Tongue (tissue), 3 donors: ENCODE measurements at places on chromosomes 1 and 21. TPM values are rescaled to one million over a fixed set of nuclear protein-coding genes. Genes with fewer than 3 reads are reported as not detected.
A peak's percentile ranks its signal among the peaks of the same experiment; 100 is the strongest.

Gene GRIK3
- total RNA-seq, result 3.2 TPM

Gene KCNC4
- total RNA-seq, result 5.3 TPM

Gene RGS8
- 0.10 TPM for total RNA-seq

Gene MAP3K21
- total RNA-seq, result 1.4 TPM

Gene LCE3D
- not detected for total RNA-seq

Gene TOR1AIP1
- 95.2 TPM for total RNA-seq

Gene VCAM1
- total RNA-seq, result 40.3 TPM

Gene DAB1
- total RNA-seq, result 2.5 TPM

Gene CFHR1
- not detected for total RNA-seq

Gene DIO1
- not detected for total RNA-seq

- no peak for DNase-seq
Observed at GRCh38 chr21:15820852-15821379, 91.1 kb downstream of the USP25 start.

GRCh38 chr1:23273450-23274133 lies 56.3 kb upstream of the HTR1D start:
- DNase-seq, result peak; percentile 24

GRCh38 chr1:211701733-211702132 lies 26.3 kb upstream of the NEK2 start:
- no peak for DNase-seq

DNA sequence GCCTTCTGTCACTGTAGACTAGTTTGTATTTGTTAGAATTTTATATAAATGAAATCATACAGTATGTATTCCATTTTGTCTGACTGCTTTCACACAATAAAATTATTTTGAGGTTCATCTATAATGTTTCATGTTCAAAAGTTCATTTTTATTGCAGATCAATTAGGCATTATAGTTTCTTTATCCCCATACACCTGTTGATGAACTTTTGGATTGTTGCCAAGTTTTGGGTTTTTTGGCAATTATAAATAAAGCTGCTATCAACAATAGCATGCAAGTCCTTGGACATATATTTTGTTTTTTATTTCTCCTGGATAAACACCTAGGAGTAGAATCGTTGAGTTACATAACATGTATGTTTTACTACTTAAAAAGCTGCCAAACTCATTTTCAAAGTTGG lies 47.1 kb upstream of the FAM3B start:
- no peak for DNase-seq

- no peak for DNase-seq
Observed at GRCh38 chr1:109922326-109922725, 11.7 kb downstream of the CSF1 start.

DNA sequence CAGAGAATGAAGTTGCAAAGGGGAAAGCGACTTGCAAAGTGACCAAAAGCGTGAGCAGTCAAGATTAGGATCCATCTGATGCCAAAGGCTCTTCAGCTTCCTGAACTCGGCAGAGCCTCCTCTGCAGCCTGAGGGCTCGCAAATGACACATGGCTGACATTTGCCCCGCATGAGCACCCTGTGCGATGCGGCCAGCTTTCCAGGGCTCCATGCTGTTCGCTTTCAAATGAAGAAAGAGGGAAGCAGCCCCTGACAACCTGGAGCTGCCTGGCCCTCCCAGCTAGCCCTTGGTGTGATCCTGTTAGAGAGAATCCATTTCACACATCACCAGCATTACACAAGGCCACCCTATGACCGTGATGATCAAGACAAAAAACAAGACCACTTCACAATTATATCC lies 20.2 kb upstream of the FAM131C start:
- no peak for DNase-seq

GRCh38 chr1:35190784-35191183 lies 2.2 kb downstream of the SFPQ start:
- DNase-seq, result no peak

- no peak for DNase-seq
Observed at GRCh38 chr1:61158591-61158990, 76.2 kb downstream of the NFIA start.

DNA sequence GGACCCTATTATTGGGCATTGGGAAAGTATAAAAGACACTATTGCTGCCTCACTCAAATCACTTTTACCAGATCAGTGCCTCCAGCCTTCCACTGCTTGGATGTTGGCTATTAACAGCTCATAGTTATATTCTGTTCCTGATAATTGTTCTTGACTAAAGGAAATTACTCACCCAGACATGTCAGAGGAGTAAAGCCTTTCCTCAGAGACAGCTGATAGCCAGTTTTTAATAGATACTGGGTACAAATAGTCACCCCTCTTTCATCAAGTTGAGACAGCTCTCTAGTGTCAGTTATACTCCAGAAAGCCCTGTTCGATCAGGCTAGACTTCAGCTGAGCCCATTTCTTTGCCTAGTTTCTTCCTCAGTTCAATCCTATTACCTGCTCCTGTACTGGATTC lies 876.1 kb upstream of the B3GALT2 start:
- no peak for DNase-seq

DNA sequence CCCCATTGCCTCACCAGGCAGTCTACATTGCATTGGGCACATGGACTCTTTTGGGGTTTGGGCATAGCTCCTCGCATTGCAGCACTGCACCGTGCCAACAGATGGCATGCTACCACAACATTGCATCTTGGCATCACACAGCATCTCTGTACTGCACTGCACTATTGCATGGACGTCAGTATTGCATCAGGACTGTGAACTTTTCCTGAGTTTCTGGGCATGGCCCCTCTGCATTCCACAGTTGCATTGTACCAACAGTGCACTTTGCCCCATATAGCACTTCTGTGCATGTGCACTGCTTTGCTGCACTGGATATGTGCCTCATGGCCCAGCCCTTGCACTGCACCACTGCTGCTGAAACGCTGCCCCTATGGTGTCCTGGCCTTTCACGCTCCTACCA lies 9.6 kb downstream of the PTPRU start:
- DNase-seq, result peak; percentile 66

- DNase-seq, result no peak
Observed at GRCh38 chr1:220556641-220557040, 28.7 kb downstream of the MARK1 start.

DNA sequence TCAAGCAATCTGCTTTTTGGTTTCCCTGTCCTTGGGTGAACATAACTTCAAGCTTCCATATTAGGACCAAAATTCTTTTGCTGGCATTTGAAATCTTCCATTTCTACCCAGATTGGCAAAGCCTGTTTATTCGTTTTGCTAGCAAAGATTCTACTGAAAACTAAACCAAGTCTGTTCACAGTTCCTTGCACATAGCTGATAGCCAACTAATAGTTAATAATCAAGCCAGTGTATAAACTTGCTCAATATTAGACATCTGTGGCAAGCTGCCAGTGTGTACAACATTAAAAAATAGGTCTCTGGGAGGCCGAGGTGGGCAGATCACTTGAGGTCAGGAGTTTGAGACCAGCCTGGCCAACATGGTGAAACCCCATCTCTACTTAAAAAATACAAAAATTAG lies 6.3 kb downstream of the APP start:
- DNase-seq, result no peak
